ENCODE measurements at places on chromosomes 2 and 18.
A peak's percentile ranks its signal among the peaks of the same experiment; 100 is the strongest.

GRCh38 chr2:157466764-157467163 is 22.9 kb upstream of the CYTIP start:
- no peaks in the 10 kb centered on the region for H3K27me3 ChIP-seq
- H3K4me1 ChIP-seq, result peaks cover 96% of the 10 kb centered on the region
- H3K4me3 ChIP-seq, result peak overlapping the region; percentile 1
- H3K36me3 ChIP-seq, result peaks cover 45% of the 10 kb centered on the region
- peak overlapping the region; percentile 94 for H3K27ac ChIP-seq
- peak; percentile 74 for DNase-seq

DNA sequence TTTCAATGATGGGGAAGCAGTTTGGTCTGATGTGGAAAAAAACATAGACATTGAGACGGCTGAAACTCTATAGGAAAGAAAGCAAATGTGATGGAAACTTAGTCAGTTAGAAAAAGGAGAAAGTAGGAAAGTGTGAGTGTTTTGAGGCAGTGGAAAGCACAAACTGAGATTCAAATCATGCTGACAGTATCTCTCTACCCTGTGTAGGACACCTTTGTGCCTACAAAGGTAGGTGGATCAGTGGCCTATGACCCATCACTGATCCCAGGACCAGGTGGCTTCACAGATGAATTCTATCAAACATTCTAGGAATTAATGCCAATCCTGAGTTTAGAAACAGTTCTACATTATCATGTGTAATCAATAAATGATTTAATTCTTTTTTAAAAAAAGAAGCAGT is 57.1 kb downstream of the CD226 start:
- peak overlapping the region; percentile 83 for H3K27ac ChIP-seq
- H3K4me1 ChIP-seq, result peaks cover 78% of the 10 kb centered on the region
- H3K4me3 ChIP-seq, result peak overlapping the region; percentile 18
- DNase-seq, result no peak
- peaks cover 55% of the 10 kb centered on the region for H3K36me3 ChIP-seq

- no peaks in the 10 kb centered on the region for H3K36me3 ChIP-seq
- no peak overlapping the region for H3K4me3 ChIP-seq
- no peak for DNase-seq
- no peaks in the 10 kb centered on the region for H3K4me1 ChIP-seq
- H3K27me3 ChIP-seq, result peaks cover 5% of the 10 kb centered on the region
- H3K27ac ChIP-seq, result no peak overlapping the region
These were observed 64.5 kb downstream of the ASAP2 start for GRCh38 chr2:9271091-9271490.

GRCh38 chr2:198405311-198405710 is 600.9 kb downstream of the PLCL1 start:
- peaks cover 14% of the 10 kb centered on the region for H3K27me3 ChIP-seq
- no peaks in the 10 kb centered on the region for H3K4me1 ChIP-seq
- H3K4me3 ChIP-seq, result no peak overlapping the region
- no peak overlapping the region for H3K27ac ChIP-seq
- H3K36me3 ChIP-seq, result no peaks in the 10 kb centered on the region

GRCh38 chr2:217838409-217838831 is 164.4 kb downstream of the TNS1 start:
- H3K4me1 ChIP-seq, result no peaks in the 10 kb centered on the region
- H3K36me3 ChIP-seq, result no peaks in the 10 kb centered on the region
- H3K27ac ChIP-seq, result no peak overlapping the region
- no peaks in the 10 kb centered on the region for H3K27me3 ChIP-seq
- H3K4me3 ChIP-seq, result no peak overlapping the region
- DNase-seq, result no peak

- H3K4me1 ChIP-seq, result peaks cover 4% of the 10 kb centered on the region
- DNase-seq, result peak; percentile 71
These were observed 23.8 kb upstream of the SERPINB12 start for GRCh38 chr18:63518178-63519012.
